ENCODE measurements at places on chromosomes 7 and 10. TPM values are rescaled to one million over a fixed set of nuclear protein-coding genes. Genes with fewer than 3 reads are reported as not detected.

DNA sequence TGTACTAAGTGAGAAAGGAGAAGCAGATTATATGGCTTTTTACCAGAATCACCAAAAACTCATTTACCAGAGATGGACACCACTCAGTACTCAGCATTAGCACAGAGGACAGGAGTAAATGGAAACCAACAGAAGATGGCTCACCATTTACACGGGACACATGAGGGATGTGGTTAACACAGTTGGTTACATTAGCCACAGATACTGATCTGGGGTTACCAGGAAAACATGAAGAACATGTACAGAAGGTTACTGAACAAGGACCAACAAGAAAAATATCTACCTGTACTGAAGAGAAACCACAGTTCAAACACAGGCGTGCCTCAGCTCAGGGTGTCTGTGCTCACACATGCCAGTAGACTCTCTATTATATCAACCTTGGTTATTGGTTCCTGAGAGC is 1285.8 kb upstream of the SORCS1 start:
- no peak for DNase-seq

Gene TDRD1
- 2.0 TPM for total RNA-seq

- no peak for DNase-seq
Observed at GRCh38 chr7:1845536-1846311, 175.6 kb downstream of the ELFN1 start.

- no peak for DNase-seq
Observed at GRCh38 chr7:40546616-40547501, 412.1 kb downstream of the SUGCT start.

Gene GRM3
- 0.09 TPM for total RNA-seq

- no peak for DNase-seq
Observed at GRCh38 chr10:103847909-103848468, 7.4 kb downstream of the SH3PXD2A start.

GRCh38 chr7:152897401-152897800 is 137.8 kb downstream of the ACTR3B start:
- DNase-seq: no peak

Gene CALHM2
- total RNA-seq: 24.8 TPM

DNA sequence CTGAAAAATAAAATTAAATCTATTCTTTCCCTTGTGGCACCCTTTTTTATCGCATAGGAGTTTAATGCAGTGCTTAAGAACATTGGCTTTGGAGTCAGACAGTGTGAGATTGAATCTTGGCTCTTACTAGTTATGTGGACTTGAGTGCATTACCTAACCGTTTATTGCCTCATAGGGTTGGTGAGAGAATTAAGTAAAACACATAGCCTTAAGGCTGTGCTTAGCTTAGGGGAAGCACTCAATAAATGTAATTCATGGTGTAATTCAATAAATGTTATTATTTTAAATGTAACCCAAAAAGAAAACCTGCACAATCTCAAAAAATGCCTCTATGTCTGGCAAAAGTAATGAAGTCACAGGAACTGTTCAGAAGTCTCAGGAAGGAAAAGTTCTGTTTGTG is 2.7 kb downstream of the STK17A start:
- DNase-seq: no peak

GRCh38 chr7:55369427-55370400 is 4.6 kb downstream of the LANCL2 start:
- DNase-seq: no peak

DNA sequence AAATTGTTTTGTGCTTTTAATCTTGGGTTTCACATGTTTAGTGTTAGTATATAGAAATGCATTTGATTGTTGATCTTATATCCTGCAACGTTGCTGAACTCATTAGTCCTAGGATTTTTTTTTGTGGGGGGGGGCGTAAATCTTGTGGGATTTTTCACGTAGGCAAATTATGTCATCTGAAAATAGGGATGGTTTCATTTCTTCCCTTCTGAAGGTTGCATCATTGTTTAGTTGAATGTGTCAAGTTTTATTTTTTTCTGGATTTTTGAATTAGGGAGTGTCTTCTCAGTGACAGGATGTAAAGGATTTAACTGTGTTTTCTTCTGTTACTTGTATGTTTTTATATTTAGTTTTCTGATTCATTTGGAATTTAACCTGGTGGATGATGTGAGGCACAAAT is 26.7 kb downstream of the MKLN1 start:
- DNase-seq: no peak

GRCh38 chr7:111438369-111439289 is 123.7 kb downstream of the IMMP2L start:
- DNase-seq: no peak

DNA sequence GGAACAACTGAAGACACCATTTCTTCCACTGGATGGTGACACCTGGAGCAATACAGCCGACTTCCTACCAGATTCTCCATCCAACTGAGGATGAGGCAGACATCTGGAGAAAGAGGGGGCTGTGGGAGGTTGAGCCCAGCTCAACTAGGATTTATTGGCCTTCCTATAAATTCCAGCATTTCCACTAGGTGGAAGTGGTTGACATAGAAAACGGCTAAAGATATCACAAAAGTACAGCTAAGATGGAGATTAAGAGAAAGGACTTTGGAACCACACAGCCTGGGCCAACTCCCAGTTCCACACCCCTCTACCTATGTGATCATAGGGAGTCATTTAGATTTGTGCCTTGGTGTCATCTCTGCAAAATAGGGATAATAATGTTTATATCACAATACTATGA is 61.3 kb upstream of the CAV2 start:
- peak; percentile 24 for DNase-seq

- no peak for DNase-seq
Observed at GRCh38 chr10:43665054-43665453, 16.4 kb upstream of the ZNF32 start.

Gene HIBADH
- total RNA-seq: 53.0 TPM

GRCh38 chr7:94452239-94452638 is 57.4 kb upstream of the CASD1 start:
- DNase-seq: no peak
